ENCODE measurements at places on chromosomes 5 and 9.

GRCh38 chr9:121582641-121583040 lies 68.8 kb upstream of the DAB2IP start:
- no peak for DNase-seq

GRCh38 chr5:154418344-154418820 lies 27.4 kb upstream of the SAP30L start:
- no peak for DNase-seq

- DNase-seq, result no peak
Measured at GRCh38 chr5:160039810-160040470, 31.0 kb downstream of the TTC1 start.

DNA sequence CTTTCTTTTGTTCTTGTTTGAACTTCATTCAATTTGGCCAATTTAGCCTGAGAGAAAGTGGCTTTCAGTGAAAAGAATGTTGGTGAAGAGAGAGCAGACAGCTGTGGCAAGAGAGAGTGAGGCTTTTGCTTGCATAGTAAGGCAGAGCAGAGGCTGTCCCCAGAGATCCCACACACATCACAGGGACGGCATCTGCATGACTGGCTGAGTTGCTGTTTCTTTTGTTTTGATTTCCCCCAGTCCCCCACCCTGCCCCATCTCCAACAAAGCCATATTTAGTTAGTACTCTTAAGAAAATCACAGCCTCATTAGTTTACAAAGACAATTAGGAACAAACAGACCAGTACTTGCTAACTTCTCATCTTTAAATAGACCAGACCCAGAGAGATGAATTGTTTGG lies 363.9 kb upstream of the SEMA6A start:
- DNase-seq, result no peak

GRCh38 chr9:117104716-117105495 lies 310.0 kb downstream of the ASTN2 start:
- no peak for DNase-seq

GRCh38 chr9:136323371-136323789 lies 4.0 kb upstream of the GPSM1 start:
- no peak for DNase-seq

- no peak for DNase-seq
Measured at GRCh38 chr5:111131356-111131755, 39.2 kb downstream of the WDR36 start.

DNA sequence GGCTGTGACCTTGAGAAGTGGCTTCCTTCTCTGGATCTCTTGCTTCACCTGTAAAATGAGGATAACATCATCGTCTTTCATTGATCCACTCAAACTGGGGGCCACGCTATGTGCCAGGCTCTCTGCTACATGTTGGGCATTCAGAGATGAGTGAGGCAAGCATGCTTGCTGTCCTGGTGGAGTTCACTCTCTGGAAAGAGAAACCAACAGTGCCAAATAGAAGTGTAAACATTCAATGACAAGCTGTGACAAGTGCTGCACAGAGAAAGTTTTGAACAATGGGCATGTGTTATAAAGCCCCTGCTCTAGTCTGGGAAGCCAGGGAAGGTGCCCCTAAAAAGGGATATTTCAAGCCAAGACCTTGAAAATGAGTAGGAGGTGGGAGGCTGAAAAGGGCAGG lies 50.9 kb upstream of the AFAP1L1 start:
- DNase-seq, result no peak

- DNase-seq, result no peak
Measured at GRCh38 chr5:19536387-19536786, 451.6 kb downstream of the CDH18 start.

DNA sequence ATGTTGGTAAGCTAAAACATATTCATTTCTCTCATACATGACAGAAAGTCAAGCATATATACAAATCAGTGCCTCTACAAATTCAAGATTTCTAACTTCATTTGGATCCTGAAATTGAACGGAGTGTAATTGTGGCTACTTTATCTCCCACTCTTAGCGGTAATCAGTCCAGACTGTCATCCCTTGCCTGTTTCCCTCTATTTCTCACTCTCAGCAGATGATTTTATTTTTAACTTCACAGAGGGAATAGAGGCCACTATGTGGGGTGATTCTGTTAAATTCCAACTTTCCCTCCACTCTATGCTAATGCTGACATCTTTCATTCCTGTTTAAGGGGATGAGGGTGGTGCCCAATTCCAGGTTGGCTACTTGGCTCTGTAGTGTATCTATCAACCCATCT lies 153.8 kb upstream of the KCNN2 start:
- no peak for DNase-seq

DNA sequence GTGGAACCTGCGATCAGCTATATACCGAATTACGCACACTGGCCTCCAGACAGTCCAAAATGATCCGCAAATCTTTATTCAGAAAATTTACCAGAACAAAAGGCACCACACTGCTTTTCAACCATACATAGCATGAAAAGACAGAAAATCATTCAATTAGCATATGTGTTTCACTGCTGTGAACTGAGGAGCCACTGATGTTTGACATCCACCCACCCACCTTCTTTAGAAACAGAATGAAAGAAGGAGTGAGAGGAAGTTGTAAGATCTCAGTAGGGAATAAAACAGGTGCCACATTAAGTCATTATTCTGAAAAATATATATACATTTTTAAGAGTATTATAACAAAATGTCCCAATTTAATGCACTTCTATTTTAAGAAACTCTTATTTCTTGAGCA lies 156.8 kb downstream of the NFIB start:
- no peak for DNase-seq

DNA sequence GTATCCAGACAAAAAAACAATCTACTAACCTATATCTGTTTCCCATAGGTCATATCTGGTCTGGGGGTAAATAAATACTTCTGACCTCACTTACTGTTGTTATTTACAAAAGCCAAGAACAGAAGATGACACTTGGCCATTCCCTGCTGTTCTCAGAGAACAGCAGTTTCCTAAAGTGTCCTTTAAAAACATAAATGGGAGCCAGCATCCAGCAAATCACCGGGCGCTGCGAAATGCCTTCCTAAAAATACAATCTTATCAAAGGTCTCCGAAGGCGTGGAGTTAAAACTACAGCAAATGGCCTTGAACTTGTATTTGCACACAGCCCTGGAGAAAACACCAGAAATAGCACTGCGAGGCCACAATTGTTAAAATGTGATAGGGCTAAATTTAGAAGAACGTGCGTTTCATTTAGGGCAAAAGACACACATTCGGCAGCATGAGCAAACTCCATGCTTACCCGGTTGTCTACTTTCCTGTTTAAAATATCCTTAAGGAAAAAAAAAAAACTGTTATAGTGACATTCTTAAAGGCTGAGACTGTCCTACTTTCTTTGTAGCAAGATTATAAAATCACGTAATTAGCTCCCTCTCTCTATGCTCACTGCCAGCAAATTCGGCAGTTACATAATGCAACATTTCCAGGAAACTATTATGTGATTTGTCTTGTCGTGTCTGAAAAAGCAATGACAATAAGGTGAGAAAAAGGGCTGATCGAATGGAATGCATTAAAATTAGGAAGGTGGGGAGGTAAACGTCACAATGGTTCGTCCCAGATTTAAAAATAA lies 1.5 kb downstream of the NFIL3 start:
- DNase-seq, result no peak

GRCh38 chr5:684751-685216 lies 8.4 kb downstream of the TPPP start:
- DNase-seq, result no peak

All from NCI-H187 (cell line).